ENCODE measurements at places on chromosomes 3 and 15.

- DNase-seq, result no peak
These were observed 233.4 kb downstream of the ADAMTS17 start for GRCh38 chr15:100108346-100108745.

DNA sequence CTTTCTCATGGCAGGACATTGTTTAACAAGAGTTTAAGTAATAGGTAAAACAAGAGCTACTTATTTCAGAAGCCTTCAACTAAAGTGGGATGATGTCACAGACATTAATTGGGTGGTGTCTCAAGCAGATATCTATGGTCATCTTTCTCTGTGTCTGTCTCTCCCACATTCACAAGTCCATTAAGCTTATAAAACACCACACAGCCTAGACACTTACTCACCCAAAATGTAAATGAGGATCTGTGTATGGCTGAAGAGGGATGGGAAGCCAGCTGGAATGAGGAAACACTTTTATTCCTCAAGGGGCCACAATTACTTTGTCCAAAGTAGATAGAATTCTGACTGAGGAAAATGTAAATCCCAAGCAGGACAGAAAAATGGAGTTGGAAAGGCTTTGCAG, 183.8 kb downstream of the THRB start:
- DNase-seq, result no peak

DNA sequence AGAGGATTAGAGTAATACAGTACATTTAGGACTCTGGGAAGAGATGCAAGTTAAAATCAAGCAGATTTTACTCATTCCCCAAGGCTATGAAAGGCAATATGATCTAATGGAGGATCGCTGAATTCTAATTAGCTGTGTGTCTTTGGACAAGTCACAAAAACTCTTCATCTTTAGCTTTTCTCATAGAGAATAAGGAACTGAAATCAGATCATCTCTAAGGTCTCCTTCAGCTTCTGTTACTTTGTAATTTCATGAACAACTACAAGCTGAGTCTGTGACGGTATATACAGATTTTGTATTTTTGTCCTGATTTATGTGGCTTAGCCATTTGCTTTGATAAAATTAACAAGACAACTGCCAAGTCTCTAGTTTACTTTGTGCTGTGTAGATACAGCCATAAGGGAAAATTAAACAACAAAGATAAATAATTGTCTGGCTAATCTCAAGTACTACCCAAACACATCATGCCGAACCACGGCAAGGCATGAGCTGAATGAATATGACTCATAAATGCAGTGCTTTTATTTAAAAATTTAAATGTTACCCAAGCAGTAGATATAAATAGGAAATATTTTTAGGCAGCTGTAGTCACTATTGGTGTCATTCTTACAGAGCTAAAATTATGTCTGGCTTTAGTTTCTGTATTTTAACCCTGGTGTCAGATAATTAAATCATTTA, 81.5 kb downstream of the GAP43 start:
- no peak for DNase-seq

- DNase-seq, result no peak
These were observed 12.7 kb upstream of the CILP start for GRCh38 chr15:65223996-65224395.

DNA sequence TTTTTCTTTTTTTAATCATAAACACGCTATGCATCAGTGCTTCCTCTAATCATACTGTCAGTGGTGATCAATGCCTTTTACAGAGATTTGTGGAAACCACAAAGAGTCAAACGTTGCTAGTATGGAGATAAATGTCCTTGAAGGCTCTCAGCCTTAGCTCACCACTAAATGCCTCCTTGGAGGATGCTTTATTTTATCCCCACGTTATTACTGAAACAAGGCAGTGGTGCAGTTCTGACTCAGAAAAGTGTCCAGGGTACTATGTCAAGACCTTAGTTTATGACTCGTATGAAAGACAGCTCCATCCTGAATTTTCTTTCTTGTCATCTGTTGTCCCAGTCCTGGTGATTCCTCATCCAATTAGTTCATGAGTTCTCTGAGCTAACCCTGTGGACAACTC, 1146.7 kb downstream of the IGSF11 start:
- no peak for DNase-seq

DNA sequence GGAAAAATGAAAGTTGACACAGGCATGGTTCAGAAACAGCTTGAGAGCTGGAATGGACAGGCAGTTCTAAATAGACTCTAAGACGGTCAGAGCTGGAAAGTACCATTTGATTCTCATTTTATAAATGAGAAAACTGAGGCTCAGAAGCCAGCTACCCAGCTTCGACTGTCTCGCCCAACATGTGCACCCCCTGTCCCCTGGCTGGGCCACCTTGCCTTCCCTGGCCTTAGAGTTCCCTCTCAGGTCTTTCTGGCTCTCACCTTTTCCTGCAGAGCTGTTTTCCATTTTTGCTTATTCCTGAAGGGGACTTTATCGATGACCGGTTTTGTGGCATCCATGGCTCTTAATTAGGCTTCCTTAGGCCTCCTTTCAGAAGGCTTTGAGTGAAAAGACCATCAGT, 17.3 kb upstream of the DOCK3 start:
- DNase-seq, result no peak

GRCh38 chr3:17964108-17964507, 221.7 kb upstream of the TBC1D5 start:
- DNase-seq, result no peak

Measured in bronchial epithelial cell (primary cell).